ENCODE measurements at places on chromosomes 5 and 9.
A peak's percentile ranks its signal among the peaks of the same experiment; 100 is the strongest.

DNA sequence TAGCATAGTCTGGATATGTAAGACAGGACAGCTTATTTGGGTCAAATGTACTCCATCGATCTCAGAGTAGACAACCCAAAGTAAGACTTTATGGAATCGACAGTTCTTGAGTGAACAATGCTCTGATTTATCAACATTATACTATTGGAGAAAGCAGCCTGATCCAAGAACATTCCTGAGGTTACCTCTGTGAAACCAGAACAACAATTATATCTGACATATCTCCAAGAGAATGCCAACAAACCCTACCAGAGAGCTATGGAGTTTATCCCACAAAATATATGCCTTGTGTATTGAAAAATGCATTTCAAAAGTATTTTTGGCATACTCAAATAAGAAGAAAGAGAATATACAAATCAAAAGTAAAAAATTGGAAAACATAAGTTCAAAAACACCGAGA, 1985.9 kb downstream of the EFNA5 start:
- DNase-seq: no peak

DNA sequence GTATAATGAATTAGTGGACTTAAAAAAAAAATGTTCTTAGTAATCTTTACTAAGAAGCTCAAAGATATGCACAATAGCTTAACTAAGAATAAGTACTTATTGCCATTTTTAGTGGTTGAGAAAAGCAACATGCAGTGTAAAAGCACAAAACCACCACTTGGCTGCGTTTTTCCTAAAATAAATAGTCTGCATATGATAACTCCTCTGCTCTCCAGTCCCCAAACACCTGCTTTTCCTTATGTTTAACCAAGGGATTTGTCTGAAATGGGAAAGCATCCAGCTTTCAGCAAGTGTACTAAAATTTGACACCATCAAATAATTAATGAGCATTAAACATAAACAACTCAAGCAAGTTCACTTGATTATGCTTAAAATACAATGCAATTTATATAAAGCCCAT, 41.4 kb downstream of the PSIP1 start:
- DNase-seq: no peak

- DNase-seq: no peak
Observed at GRCh38 chr5:112385566-112385965, 33.5 kb downstream of the EPB41L4A start.

GRCh38 chr5:58099257-58099656, 360.6 kb downstream of the PLK2 start:
- DNase-seq: no peak

GRCh38 chr9:79040671-79041070, 531.1 kb upstream of the TLE4 start:
- DNase-seq: no peak

GRCh38 chr9:85142968-85143367, 473.4 kb downstream of the NTRK2 start:
- DNase-seq: no peak

GRCh38 chr5:172042183-172042582, 35.7 kb upstream of the FBXW11 start:
- DNase-seq: no peak

- DNase-seq: no peak
Observed at GRCh38 chr5:110865400-110866094, 126.7 kb downstream of the SLC25A46 start.

- DNase-seq: no peak
Observed at GRCh38 chr5:179765400-179765799, 28.4 kb upstream of the LTC4S start.

DNA sequence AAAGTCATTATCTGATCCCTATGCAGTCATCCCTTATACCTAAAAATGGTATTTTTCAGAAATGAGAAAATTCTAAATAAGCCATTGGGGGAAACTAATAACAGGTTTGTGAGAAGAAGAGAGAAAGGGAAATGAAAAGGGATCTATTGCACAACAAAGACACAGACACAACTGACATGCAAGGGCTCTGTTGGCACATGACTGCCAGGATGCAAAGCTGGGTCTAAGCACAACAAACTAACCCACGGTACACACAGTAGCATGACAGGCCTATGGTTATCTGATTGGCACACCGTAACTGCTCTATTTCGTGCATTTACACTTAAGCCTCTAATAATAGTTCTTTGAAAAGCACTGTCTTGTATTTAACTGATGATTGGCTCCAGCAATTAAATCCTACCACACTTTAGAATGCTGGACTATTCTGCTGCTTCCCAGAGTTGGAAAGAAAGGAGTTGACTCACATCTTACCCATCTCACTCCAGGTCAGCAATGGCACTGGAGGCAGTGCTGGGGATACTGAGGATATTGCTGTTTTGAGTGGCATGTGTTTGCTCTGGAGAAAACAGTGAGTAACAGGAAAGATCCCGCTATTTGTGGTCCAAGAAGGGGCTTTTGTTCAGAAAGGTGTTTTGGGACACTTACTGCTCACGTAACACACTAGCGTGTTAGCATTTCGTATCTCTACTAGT, 328.3 kb downstream of the GLIS3 start:
- DNase-seq: no peak

- no peak for DNase-seq
Observed at GRCh38 chr9:109086221-109086620, 33.5 kb downstream of the TMEM245 start.

- peak; percentile 69 for DNase-seq
Observed at GRCh38 chr5:138641547-138642298, 66.5 kb upstream of the HSPA9 start.

DNA sequence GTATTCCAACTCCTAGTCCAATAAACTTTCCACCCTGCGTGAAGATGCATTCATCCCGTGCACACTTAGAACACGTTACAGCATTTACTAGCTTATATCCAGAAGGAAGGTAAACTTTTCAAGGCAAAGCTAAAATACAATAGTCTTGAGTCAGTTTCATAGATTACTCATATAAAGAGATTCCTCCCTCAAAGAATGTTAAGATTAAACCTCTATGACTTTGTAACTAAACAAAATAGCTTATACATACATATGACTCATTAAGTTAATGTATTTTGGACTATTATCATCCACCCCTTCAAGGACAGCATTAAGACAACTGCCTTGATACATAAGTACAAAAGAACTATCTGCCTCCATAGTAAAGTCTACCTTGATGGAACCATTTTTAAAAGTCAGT, 36.1 kb downstream of the TLE1 start:
- DNase-seq: no peak

DNA sequence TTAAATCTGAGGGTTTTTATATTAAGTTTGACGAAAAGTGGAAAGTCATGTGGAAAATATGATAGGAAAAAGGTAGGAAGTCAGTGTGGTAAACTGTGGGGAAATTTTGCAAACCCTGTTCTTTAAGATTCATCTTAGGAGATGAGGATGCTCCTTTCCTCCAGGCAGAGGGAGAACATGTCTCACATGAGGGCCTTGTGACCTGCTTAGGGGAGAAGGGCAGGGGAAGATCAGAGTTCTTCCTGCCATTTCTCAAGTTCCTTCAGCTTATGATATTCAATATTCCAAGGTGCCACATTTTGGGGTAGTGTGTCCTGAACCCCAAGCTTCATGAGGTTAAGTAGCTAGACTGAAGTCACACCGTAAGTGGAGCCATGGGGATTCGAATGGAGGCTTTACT, 53.7 kb downstream of the MAPKAP1 start:
- DNase-seq: no peak

GRCh38 chr5:155394727-155395126, 381.2 kb downstream of the KIF4B start:
- DNase-seq: no peak

DNA sequence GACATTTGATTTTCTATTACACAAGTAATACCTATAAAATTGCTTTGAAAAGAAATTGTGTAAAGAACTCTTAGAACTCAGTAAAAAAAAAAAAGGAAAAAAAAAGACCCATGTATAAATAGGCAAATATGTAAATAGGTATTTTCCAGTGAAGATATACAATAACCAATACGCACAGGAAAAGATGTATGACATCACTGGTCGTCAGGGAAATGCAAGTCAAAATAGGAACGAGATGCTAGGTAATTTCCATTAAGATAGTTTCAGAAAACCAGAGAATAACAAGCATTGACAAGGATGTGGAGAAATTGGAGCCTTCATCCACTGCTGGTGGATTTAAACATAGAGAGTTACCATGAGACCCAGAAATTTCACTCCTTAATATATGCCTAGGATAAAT, 708.8 kb downstream of the MTRR start:
- no peak for DNase-seq

GRCh38 chr9:90188656-90189055, 454.0 kb downstream of the DIRAS2 start:
- DNase-seq: no peak

- no peak for DNase-seq
Observed at GRCh38 chr9:136075881-136076678, 19.0 kb downstream of the NACC2 start.

DNA sequence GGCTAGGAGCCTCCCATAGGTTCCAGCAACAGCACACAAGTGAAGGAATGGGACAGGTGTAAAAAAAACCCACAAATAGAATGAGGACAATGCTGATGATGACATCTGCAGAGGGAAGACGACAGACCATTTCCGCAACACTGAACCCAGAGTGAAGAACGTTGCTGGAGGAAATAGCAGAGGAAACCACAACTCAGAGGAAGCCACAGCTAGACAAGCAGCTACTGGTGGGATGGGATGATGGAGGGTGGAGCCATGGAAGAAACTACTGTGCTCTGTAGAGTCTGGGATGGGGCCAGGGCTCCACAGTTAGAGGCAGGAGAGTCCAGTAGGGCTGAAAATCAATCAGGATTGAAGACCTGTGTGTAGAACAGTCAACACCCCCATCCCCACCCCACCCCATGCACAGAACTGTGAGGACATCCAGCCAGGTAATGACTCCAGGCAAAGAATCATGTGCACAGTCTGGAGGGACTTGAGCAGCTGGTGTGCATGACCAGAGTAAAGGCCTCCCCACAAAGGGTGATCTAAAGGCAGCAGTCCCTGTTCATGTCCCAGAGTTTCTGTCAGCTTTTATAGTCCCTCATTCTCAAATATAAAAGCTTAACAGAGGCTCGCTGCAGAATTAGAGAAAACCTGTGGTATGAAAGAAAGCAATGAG, 65.2 kb upstream of the SPIN1 start:
- DNase-seq: peak; percentile 71

GRCh38 chr5:100623719-100624118, 88.5 kb downstream of the FAM174A start:
- DNase-seq: peak; percentile 54

GRCh38 chr5:128092144-128092543, 8.6 kb downstream of the SLC12A2 start:
- DNase-seq: no peak

DNA sequence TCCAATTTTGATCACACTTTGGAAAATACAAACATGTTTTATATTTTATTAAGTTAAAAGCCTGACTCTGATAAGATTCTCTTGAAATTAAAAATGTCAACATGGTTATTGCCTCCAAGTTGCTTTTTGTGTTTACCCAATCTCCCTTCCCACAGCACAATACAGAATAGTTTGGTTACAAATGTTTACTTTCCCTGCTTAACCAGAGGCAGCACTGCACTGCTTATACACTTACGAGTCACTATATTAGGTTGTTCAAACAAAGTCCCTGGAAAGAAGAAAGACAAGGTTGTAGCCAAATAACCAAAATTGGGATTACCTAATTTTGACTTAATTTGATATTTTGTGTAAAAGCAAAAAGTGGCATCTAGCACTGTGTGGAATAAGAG, 25.9 kb downstream of the SRFBP1 start:
- DNase-seq: no peak

- no peak for DNase-seq
Observed at GRCh38 chr9:3954331-3955304, 345.2 kb downstream of the GLIS3 start.

- DNase-seq: no peak
Observed at GRCh38 chr9:15211815-15212495, 95.1 kb downstream of the TTC39B start.

GRCh38 chr5:180271221-180271620, 20.7 kb downstream of the MAPK9 start:
- no peak for DNase-seq

DNA sequence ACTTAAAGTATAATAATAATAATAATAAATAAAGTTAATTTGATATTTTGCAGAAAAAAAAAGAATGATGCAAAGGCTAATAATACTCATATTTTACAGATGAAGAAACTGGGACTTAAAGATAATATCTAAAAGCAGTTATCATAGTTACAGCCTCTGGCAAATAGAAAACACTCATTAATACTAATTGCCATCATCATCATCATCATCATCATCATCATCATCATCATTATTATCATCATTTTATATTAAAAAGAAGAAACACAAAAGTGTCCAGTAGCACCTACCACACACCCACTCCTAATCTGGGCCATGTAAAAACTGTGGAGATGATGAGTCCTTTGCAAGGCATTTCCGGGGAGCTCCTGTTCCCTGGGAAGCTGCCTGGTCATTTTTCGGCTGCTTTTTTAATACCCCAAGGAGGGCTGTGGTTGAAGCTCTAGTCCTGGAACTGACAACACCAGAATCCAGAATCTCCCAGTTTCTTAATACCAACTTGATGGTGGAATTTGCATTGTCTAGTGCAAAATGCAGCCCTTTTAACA, 70.8 kb downstream of the HTR4 start:
- DNase-seq: no peak

DNA sequence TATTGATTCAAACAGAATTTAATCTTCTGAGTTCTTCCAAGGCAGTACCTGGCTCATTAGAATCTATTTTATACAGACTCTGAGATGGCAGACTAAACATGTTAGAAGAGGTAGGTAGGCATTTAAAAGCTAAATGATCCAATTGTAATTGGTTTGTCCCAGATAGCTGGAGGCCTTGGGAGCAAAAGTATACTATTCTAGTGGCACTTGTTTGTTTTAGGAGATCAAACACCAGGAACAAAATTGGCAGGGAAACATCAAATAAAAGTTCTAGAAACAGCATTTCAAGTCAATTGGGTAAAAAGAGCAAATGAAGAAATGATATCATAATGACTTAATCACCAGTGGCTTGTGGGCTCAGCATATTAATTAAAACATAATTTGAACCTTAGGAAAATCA, 521.4 kb downstream of the PRR16 start:
- no peak for DNase-seq
